Panc1 (cell line): ENCODE measurements at places on chromosomes 11 and 22. TPM values are rescaled to one million over a fixed set of nuclear protein-coding genes. Genes with fewer than 3 reads are reported as not detected.

OR52K2 gene
- not detected for total RNA-seq

SLN gene
- not detected for total RNA-seq

FAM181B gene
- 0.69 TPM for total RNA-seq

SCGB1A1 gene
- 1.1 TPM for total RNA-seq

SLC37A2 gene
- total RNA-seq: 0.23 TPM

MRGPRF gene
- total RNA-seq: 0.36 TPM

IRAG1 gene
- 0.21 TPM for total RNA-seq

MMP13 gene
- 0.15 TPM for total RNA-seq

SLC35C1 gene
- total RNA-seq: 13.4 TPM
